ENCODE measurements at places on chromosomes 13 and 19.
A peak's percentile ranks its signal among the peaks of the same experiment; 100 is the strongest.

- DNase-seq, result no peak
Measured at GRCh38 chr19:54399189-54399588, 16.1 kb upstream of the TTYH1 start.

DNA sequence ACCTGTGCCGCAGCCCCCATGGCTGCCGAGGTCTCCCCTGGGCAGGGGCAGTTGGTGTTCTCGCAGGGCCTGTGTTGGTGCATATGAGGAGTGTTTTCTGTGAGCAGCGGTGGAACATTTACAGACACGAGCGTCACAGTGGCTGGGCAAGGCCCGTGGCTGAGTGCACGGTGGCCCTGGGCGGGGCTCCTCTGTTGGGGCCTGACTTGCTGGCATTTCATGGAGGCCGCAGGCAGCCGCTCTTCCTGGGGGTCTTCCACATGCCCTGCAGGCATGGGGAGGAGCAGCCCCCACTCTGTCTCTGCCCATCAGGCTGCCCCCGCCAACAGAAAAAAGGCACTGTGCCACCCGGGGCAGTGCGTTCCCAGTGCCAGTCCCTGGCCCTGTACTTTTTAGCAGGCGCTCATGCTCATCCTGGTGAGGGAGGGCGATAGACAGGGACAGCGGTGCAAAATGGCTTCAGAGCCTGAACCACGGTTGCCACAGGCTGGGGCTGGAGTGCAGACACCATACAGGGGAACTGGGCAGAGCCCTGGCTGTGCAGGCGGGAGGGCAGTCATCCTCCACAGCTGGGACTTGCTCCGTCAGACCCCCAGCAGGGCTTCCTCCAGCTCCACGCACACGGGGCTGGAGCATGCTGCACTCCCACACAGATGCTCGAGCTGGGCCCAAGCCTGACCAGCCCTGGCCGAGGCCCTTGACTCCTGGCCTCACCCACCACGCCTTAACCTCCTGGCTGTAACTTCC lies 23.5 kb downstream of the TFDP1 start:
- no peak for DNase-seq

GRCh38 chr19:54040003-54040402 lies 23.7 kb downstream of the VSTM1 start:
- no peak for DNase-seq

- peak; percentile 67 for DNase-seq
Measured at GRCh38 chr13:109738298-109738746, 48.1 kb downstream of the IRS2 start.

GRCh38 chr13:45809801-45810394 lies 41.7 kb downstream of the SIAH3 start:
- DNase-seq, result no peak

- no peak for DNase-seq
Measured at GRCh38 chr13:112261924-112262323, 114.2 kb upstream of the SPACA7 start.

DNA sequence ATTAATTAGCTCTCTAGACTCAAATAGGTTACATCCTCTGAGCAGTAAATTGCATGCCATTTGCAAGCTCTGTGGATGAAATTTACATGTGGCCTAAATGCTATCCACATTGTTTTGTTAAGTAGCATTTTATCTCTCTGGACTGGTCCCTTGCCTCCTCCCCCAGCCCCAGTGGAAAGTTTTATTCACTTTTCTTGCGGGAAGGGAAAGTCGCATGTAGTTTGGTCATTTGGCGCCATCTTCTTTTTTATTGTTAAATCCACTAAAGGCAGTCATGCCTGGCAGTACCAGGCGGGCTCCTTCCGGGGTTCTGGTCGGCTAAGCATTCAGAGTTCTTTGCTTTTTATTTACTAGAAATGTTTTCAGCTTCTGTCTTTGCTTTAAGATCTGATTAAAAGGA lies 188.7 kb downstream of the TM9SF2 start:
- DNase-seq, result no peak

GRCh38 chr13:109985871-109986450 lies 199.6 kb upstream of the IRS2 start:
- no peak for DNase-seq

DNA sequence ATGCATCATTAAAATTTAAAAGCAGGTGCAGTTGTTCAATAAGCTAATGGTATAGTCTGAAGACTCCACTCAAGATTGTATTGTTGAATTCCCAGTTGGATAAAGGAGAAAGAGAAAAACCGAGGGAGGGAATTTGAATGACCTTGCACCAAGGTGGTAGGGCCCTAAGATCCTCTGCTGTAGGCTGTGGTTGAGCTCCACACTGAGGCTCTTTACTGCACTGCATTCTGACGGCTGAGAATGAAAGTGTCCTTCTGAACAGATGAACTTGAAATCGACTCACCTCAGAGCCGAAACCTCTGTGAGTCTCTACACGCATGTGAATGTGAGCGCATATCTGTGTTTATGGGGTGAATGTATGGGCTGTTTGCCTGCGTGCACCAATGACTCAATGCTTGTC lies 388.9 kb upstream of the DACH1 start:
- DNase-seq, result peak; percentile 26

DNA sequence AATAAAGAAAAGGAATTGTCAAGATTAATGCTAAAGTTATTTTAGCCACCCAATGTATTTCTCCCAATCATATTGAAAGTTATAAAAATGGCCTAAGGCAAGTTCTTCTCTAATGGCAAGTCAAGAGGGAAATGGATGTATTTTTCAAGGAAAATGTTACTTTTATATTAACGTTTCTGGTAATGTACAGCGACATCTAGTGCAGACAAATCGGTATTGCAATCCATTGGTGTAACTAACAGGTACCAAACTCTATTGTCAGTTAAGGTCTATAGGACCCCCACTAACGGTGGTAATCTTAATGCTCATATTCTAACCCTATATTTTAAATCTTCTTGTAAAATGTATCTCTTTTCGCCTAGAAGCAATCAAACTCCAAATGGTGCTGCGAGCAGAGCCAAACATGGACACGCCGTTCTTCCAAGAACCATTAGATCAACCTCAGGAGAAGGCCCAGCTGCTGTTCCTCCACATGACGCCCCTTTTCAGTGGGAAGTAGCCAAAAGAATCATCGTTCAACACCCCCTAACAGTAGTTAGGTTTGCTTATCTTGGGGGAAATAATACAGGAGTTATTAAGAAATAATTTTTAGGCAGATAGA lies 98.5 kb upstream of the PABPC3 start:
- DNase-seq, result peak; percentile 10

DNA sequence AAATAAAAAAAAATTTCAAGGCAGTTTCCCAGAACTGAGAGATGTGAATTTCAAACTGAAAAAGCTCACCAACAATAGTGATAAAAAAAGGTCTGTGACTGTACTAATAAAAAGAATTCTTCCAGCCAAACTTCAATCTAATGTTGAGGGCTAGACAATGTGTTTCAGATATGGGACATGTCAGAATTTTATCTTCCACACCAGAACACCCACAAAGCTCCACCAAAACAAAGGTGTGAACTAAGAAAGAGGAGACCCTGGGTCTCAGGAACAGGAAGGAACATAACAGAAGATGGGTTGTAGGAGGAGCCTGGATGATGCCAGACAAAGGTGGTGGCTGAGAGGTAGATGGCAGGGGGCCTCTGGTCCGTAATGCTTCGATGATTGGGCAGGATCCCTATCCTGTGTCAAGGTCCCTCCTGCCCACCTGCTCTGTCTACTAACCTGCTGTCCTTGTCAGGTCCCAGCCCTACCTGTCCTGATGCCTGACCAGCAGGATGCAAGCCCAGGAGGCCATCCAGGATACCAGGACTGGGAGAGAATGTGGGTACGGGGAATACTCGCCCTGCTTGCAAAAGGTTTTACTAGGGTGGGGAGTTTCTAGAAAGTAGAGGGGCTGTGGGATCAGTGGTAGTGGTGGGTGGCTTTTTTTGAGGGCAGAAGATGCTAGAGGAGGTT lies 4.5 kb downstream of the MZF1 start:
- no peak for DNase-seq

- no peak for DNase-seq
Measured at GRCh38 chr19:10935371-10936059, 6.9 kb downstream of the TIMM29 start.

DNA sequence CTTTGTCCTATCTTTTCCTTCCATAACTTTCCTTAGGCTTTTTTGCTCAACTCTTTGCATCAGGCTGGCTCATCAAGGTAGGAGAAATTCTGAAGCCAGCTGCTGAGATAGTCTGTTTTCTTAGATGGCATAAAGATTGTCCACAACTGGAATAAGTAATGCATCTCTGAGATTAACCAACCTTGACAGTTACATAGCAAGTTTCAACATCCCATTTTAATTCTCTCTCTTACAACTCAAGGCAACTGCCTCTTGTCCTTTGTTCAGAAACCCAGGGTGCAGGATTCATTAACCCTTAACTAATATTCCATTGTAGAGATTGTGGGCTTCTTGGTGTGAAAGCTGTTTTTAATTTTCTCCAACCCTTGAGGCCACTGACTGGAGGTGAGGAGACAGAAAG lies 239.2 kb downstream of the LACC1 start:
- DNase-seq, result no peak

DNA sequence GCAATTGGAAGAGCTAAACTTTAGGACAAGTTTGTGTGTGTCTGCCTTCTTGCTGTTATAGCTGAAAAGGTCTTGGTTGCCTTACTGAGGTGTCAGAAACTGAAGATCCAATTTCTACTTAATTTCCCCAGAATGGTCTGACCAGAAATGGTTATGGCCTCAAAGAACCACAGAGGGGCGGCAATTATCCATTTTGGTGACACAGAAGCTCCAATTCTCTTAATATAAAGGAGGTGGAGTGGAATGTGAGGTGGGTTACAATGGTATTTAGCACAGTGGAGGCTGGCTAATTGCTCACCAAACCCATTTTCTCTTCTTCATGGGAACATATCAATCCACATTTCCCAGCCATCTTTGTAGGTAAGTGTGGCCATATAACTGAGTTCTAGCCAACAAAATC lies 1157.2 kb downstream of the OLFM4 start:
- DNase-seq, result peak; percentile 3

DNA sequence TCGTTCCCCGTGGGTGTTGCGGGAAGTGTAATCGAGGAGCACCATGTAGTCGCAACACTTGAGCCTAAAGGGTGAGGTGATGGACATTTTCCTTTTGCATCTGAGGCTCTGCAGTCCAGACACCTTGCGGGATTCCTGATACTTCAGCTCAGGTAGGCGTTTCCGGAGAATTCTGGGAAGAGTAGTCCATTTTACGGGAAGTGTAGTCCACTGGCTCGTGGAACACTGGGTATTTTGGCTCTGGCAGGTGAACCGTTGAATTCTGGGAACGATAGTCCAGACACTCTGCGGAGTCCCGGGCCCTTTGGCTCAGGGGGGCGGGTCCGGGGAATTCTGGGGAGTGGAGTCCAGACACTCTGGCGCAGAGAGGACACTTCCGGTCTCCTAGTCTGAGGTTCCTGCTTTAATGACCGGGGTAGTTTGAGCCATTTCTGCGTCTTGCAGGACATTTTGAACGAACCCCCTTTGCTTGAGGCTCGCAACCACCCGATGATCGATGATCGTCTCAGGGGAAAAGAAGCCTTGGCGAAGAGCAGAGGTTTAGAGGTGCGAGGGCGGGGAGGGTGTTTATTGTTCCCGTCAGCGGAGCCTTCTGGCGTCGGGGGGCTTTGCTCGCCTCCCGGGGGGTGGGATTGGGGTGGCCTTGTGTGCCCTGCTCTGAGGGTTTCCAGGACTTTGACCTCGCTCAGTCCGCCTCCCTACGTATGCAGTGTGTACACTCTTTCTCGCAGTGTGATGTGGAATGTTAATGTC lies at the start of gene ZNF223:
TSS of gene ZNF223 (plus strand) at position 387 of the 753 bp plus-strand sequence. CDS start 3,141 bp downstream, outside the sequence.
- peak; percentile 94 for DNase-seq

GRCh38 chr19:7676376-7676775 lies 514 bp upstream of the MCEMP1 start:
- no peak for DNase-seq

DNA sequence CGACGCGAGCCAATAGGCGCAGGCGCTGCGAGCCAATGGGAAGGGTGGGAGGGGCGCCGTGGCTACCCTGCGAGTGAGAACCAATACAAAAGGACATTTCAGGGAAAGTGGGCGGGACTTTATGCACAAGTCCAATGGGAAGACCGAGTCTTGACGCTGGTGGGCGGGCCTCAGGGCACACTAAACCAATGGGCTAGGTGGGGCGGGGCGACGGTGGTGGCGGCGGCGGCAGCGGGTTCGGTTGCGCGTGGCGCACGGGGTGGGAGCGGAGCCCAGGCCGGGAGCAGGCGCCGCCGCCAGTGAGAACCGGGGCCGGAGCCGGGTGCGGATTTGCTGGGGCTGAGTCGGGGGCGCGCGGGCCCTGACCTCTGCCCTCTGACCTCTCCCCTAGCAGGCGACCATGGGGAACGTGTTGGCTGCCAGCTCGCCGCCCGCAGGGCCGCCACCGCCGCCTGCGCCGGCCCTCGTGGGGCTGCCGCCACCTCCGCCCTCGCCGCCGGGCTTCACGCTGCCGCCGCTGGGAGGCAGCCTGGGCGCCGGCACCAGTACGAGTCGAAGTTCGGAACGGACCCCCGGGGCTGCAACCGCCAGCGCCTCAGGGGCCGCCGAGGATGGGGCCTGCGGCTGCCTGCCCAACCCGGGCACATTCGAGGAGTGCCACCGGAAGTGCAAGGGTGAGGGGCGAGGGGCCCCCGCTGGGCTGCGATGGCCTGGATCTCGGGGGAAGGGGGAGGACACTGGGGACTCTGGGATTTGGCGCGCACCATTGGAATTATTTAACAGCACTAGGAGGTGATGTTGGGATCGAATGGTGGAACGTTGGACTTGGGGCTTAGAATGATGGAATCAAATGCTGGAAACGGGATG lies at the start of gene TOMM40:
TSS of gene TOMM40 (plus strand) at position 239 of the 867 bp plus-strand sequence. CDS start at position 401, 162 bp downstream.
- no peak for DNase-seq

DNA sequence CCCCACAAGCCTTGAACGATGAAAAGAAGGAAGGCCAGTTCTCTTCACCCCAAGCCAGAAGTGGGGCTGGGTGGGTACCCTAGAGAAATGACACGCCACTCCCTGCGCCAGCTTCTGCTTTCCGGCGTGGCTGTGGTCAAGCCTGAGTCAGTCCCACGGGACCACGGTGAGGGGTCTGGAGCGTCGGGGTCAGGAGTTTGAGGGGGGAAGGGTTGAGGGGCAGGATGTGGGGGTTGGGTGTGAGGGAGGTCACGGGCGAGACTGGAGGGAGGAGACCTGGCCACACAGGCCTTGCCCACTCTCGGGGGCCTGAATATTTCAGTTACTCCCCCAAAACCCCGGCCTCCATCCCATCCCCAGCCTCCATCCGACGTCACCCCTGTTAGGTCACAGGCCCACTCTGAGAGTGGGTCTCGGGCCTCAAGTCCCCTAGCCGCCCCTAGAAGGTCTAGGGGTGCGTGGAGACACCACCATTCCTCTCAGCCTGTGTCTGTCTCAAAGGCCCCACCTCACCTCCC lies 500 bp upstream of the IFI30 start:
- no peak for DNase-seq

DNA sequence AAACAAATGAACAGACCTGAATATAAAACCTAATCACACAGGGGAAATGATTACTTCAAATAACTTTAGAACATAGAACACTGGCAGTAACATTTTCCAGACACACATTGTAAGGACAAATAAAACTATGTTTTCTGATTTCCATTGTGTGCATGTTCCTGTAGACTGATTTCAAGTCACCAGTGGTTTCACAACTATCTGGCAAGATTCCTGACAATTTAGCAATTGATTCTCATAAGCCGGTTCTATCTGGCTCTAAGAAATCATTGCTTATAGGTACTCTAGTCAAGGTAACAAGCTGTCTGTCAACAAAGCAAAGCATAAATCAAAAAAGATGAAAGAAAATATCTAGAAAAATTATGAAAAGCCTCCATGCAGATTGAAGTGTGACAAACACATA lies 19.6 kb upstream of the PCCA start:
- peak; percentile 12 for DNase-seq

GRCh38 chr13:93260591-93260990 lies 34.0 kb downstream of the GPC6 start:
- no peak for DNase-seq

All from RWPE1 (cell line).